ENCODE measurements at places on chromosomes 3 and 15.

GRCh38 chr3:138441256-138441655 lies 6.8 kb downstream of the ESYT3 start:
- no peak for DNase-seq

GRCh38 chr15:39588531-39589192 lies 7.8 kb downstream of the THBS1 start:
- DNase-seq, result no peak

DNA sequence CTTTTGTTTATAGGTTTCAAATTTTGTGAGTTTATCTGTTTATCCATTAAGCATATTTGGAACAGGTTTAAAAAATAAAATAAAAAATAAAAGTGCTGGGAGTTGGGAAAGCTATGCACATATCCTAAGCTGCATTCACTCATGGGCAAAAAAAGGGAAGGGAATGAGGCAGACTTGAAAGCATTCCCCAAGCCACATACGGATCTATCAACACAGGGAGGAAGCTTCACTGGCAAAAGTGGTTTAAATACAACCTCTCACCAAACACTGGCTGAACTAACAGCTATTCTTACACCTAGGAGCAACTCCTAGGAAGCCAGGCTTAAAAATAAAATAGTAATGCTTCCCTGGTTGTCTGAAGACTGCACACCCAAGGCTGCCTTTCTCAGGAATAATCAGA lies 101.2 kb downstream of the PCCB start:
- no peak for DNase-seq

- DNase-seq, result no peak
Observed at GRCh38 chr3:184360929-184361531, 375 bp downstream of the CLCN2 start.

GRCh38 chr15:55710286-55710685 lies 32.7 kb downstream of the PRTG start:
- no peak for DNase-seq

DNA sequence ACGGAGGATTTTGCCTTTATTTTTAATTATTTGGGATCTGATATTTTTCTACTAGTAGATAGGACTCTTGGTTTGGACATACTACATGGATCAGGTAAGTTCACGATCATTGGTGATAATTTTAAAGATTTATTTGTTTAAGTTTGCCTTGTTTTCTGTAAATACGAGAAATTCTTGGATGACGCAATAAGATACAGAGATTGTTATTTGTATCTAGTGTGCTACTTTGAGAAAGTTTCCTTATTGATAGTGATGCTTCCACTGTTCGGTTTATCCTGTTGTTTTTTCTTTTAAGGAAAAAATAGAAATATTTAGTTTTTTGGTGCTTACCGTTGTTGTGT lies 577 bp downstream of the CHD2 start:
- DNase-seq, result no peak

DNA sequence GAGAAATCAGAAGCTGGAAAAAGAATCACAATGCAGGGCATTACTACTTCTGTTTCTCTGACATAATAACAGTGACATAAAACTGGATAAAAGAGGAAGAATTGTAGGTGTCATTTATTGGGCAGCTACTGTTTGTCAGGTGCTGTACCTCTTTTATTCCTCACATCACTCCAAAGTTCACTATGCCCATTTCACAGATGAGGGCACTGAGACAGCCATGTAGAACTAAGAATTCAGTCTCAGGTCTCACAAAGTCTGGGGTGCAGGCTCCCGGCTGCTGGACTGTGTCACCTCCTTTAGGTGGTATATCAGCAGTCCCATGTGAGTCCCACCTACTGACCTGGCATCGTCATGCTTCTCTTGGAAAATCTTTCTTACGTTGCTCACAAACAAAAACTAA lies 20.8 kb downstream of the TMEM212 start:
- DNase-seq, result no peak

DNA sequence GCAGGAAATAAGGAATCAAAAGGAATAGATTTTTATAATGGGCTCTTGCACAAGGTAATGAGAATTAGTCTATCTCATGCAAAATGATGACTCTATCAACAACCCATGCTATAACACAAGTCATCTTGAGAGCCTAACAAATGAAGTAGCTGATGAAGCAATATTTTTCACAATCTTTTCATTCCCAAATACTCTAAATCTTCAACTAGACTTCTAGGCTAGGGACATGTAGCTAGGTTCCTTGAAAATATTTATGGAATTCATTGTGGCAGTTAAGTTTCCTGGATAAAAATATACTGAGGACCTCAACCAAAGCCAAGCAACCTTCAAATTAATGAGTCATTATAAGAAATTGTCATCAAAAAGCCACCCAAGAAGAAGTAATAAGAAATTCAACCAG lies 55.4 kb downstream of the DCBLD2 start:
- no peak for DNase-seq

GRCh38 chr3:149507491-149508324 lies 33.2 kb downstream of the TM4SF4 start:
- peak; percentile 2 for DNase-seq

- DNase-seq, result peak; percentile 9
Observed at GRCh38 chr3:107206141-107206540, 171.1 kb upstream of the CCDC54 start.

- DNase-seq, result no peak
Observed at GRCh38 chr3:173711619-173712018, 314.1 kb downstream of the NLGN1 start.

DNA sequence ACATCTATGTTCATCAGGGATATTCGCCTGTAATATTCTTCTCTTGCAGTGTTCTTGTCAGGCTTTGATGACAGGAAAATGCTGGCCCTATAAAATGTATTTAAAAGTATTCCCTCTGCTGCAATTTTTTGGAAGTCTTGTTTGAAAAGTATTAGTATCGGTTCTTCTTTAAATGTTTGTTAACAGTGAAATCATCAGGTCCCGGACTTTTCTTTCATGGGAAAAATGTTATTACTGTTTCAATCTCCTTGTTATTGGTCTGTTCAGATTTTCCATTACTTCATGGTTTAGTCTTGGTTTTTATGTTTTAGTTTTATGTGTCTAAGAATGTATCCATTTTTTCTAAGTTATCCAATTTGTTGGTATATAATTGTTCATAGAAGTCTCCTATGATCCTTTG lies 225.6 kb downstream of the RBMS3 start:
- no peak for DNase-seq

- DNase-seq, result no peak
Observed at GRCh38 chr15:20643024-20643770, 101.6 kb upstream of the GOLGA6L6 start.

DNA sequence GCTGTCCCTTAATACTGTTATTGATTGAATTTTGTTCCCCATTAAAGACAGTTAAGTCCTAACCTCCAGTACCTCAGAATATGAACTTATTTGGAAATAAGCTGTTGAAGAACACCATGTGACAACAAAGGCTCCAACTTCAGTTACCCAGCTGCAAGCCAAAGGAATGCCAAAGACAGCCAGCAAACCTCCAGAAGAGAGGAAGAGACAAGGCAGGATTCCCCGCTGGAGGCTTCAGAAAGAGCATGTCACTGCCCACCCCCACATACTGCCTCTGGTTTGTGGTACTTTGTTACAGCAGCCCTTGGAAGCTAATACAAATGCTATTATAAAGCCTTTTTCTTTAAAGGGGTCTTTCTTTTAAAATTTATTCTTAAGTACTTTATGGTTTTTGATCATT lies 18.4 kb upstream of the NEK10 start:
- no peak for DNase-seq

DNA sequence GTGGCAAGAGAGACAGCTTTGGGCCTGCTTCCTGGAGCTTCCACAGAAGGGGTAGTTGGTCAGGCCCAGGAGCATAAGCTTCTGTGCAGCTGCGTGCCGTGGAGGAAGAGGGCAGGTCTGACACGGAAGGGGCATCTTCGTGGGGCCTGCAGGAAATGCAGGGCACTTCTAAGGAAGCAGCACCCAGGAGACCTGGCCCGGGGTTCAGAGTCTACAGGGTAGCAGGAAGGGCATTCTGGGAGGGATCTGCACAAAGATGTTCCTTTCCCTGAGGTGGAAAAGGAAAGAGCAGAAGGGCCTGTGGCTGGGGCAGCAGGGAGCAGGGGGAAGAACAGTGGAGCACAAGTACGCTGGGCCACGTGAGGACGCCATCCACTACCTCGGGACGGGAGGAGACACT lies 85.1 kb downstream of the DNAJB8 start:
- DNase-seq, result no peak

- DNase-seq, result no peak
Observed at GRCh38 chr15:31857194-31857593, 173.1 kb upstream of the CHRNA7 start.

- DNase-seq, result peak; percentile 2
Observed at GRCh38 chr3:13549623-13550422, 898 bp downstream of the FBLN2 start.

- no peak for DNase-seq
Observed at GRCh38 chr3:129087138-129087702, 26.6 kb downstream of the GP9 start.

DNA sequence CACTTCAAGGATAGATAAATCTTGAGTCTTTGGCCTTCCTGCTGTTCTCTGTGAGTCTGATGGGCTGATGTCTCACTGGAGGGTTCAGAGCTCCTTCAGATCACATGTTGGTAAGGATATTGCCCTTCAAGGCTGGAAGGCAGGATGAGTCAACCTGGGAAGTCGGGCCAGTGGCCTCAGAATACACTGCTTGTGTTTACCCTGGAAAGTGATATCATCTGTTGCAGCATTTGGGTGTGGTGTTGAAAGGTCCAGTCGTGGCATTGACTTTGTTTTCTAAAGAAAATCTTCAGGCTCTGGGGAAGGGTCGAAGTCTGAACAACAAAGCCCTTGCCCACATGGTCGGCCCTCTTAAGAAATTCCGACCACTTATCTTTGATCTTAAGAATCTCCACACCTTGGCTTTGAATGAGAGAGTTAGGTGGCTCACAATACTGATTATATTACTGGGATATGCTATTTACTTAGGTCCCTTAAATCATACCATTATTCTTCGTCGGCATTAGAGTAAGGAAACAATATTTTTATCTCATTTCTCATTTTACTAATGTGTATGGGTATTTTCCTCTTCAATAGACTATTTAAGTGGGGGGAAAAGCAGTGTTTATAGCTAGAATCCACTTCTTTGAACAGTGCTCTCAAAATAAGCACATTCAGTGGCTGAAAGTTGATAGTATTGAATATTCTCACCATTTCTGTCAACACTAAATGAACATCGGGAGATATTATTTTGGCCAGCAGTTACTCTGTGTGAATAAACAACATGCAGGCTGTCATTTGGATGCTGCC lies 303.9 kb upstream of the RASGRP1 start:
- DNase-seq, result no peak

GRCh38 chr15:55108858-55109518 lies 87.8 kb downstream of the RSL24D1 start:
- DNase-seq, result peak; percentile 42

DNA sequence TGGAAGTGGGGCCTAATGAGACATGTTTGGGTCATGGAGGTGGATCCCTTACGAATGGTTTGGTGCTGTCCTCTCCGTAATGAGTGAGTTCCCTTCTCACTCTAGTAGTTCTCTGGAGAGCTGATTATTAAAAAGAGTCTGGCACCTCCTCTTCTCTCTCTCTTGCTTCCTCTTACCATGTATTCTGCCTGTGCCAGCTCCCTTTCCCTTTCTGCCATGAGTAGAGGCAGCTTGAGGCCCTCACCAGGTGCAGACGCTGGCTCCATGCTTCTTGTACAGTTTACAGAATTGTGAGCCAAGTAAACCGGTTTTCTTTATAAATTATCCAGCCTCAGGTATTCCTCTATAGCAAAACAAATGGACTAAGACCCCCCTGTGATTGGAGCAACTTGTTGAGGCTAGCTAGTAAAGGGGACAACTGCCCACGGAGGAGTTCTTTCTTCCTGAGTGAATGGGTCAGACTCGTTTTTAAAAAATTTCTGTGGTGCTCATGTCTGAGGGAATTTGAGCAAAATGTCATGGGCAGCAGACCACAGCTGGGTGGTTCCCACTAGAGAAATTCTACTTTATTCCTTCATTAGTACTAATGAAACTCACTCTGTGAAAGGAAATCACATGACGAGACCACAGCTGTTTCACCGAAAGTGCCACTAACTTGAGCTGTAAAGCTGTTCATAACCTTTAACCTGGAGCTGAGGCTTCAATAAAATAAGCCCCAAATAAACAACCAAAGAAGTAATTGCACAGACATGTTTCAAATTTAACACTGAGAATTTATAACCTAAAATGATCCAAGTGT lies 210.0 kb downstream of the NFKBIZ start:
- DNase-seq, result peak; percentile 16

- no peak for DNase-seq
Observed at GRCh38 chr15:70291305-70292075, 193.8 kb upstream of the TLE3 start.

GRCh38 chr3:193712938-193713337 lies 119.9 kb downstream of the OPA1 start:
- no peak for DNase-seq

- DNase-seq, result no peak
Observed at GRCh38 chr3:147428754-147429153, 19.6 kb downstream of the ZIC1 start.

GRCh38 chr15:101213147-101213546 lies 38.7 kb downstream of the CHSY1 start:
- DNase-seq, result no peak

DNA sequence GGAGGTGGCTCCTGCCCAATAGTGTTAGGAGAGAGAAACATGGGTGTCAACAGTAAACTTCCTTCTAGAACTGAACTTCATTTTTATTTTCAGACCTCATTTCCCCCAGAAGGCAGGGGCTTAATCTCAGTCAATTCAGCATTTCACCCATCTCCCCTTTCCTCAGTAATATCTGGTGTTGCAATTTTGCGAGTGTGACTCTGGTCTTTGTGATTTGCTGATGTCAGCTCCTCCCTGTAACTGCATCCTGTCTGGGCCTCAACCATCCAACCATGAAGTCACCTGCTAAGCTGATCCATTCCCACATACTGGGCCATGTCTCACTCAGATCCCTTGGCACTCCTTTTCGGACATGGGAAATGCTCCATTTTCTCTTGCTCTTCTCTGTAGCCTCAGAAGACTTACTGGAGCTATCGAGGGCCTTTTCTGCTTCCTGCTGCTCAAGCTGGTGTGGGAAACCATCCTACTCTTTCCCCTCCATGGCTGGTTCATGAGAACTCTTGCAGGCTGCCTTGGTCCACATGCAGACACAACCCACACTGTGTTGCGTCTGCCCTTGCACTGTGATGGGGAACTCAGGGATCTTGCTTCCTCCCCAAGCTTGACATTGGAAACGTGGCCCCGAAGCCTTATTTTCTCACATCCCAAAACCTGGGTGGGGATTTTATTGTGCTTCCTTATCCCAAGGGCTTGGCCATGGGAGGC lies 24.6 kb downstream of the CCR4 start:
- DNase-seq, result no peak

DNA sequence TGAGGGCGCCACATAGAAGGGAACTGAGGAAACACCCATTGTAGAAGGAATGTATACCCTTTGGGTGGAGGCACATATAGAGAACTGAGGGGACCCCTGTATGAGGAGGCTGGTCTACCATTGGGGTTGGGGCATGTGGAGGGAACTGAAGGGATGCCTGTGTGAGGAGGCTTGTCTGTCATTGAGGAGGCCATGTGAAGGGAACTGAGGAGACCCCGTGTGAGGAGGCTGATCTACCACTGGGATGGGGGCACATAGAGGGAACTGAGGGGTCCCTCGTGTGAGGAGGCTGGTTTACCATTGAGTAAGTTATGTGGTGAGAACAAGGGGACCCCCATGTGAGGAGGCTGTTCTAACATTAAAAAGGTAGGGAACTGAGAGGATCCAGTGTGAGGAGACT lies 156.1 kb downstream of the FBLN2 start:
- no peak for DNase-seq
